ENCODE measurements at places on chromosomes 6 and 20.

DNA sequence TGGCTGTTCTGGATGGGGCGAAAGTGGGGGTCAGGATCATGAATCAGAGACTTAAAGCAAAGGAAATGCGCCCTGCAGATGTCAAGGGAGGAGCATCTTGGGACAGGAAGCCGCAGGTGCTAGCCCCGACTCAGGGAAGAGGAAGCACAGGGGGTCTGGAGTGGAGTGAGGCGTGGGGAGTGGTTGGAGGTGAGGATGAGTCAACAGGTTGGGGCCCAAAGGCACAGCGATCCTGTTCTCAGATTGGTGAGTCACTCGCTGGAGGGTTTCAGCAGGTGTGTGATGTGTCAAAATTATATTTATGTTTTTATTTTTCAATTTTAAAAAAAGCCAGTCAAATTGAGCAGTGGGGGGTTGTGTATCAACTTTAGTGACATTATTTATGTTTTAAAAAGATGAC, 19.0 kb downstream of the PACSIN1 start:
- H3K27me3 ChIP-seq = no peaks in the 10 kb centered on the region
- H3K36me3 ChIP-seq = no peaks in the 10 kb centered on the region
- H3K4me1 ChIP-seq = no peaks in the 10 kb centered on the region
- no peak overlapping the region for H3K4me3 ChIP-seq
- DNase-seq = no peak

DNA sequence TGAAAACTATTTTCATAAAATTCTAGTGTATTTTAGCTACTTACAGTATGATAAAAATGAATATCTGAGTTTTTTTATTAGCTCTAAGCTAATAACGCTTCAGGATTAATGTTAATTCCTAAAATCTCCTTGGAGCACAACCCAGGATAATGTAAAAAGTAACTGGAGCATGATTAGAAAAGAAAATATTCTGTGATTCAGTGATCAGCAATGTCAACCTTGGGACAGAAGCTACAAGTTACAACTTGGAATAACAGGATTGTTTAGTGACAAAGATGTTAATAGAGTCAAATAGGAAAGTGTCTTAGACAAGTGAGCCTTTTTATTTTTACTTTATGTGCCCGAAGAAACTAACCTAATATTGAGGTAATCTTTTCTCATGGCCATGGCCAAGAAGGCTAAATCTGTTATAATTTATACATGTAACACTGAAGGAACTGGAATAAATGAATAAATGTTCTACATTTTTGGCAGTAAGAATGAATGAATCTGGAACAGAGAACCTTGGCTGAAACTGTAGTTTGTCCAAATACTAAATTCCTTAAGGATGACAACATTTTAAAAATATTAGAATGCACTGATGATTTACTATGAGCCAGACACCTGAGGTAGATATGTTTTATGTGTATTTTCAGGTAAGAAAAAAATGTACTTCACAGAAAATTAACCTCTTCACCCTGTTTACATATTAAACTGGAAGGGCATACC, 994.0 kb downstream of the GRIK2 start:
- no peaks in the 10 kb centered on the region for H3K4me1 ChIP-seq
- H3K4me3 ChIP-seq = no peak overlapping the region
- H3K36me3 ChIP-seq = no peaks in the 10 kb centered on the region
- DNase-seq = no peak

GRCh38 chr20:38067717-38068365, 34.3 kb downstream of the RPRD1B start:
- H3K27ac ChIP-seq = no peak overlapping the region
- no peak overlapping the region for H3K4me3 ChIP-seq
- DNase-seq = no peak
- H3K36me3 ChIP-seq = peaks cover 14% of the 10 kb centered on the region

- H3K27me3 ChIP-seq = no peaks in the 10 kb centered on the region
- no peak overlapping the region for H3K27ac ChIP-seq
- H3K4me1 ChIP-seq = peaks cover 29% of the 10 kb centered on the region
- H3K4me3 ChIP-seq = no peak overlapping the region
- DNase-seq = peak; percentile 81
- H3K36me3 ChIP-seq = no peaks in the 10 kb centered on the region
These were observed 5.2 kb downstream of the SIRPA start for GRCh38 chr20:1900321-1900801.

GRCh38 chr6:97630604-97631003, 347.6 kb upstream of the MMS22L start:
- no peak overlapping the region for H3K4me3 ChIP-seq
- no peak for DNase-seq
- no peaks in the 10 kb centered on the region for H3K27me3 ChIP-seq
- H3K27ac ChIP-seq = no peak overlapping the region
- H3K4me1 ChIP-seq = no peaks in the 10 kb centered on the region

DNA sequence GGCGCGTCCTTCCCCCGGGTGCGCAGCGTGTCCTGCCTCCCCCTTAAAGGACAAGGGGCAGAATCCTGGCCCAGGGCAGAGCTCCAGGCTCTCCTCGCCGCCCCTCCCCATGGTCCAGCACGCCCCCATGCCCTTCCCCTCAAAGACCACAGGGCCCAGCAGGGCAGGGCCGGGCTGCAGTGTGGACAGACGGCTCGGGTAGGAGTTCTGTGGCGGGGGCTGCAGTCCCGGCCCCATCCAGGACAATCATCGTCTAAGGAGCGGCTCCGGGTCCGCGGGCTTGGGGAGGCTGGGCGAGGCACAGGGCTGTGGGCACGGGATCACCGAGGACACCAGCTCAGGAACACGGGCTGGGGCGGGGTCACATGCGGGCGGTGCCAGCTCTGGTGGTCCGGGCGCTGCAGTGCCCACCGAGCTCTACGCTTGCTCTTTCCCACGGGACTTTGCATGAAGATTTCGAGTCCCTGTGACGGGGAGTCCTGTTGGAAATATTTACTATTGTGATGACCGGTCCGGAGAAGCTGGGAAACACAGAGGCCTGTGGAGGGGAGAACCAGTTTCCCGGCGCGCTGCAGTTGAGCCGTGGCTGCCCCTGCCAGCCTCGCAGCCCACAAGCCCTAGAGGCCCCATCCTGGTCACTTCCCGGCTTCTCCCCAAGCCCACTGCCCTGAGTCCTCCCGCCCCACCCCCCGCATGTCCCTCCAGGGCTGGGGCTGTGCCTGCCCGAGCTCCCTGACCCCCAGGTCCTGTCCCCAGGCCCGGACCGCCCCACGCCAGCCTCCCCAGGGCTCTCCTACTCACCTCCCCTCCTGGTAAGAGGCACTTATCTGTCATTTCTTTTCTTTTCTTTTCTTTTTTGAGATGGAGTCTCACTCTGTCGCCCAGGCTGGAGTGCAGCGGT, 20.6 kb downstream of the SLC17A9 start:
- peak overlapping the region; percentile 43 for H3K4me3 ChIP-seq
- H3K27ac ChIP-seq = no peak overlapping the region
- DNase-seq = no peak
- peaks cover 7% of the 10 kb centered on the region for H3K4me1 ChIP-seq
- no peaks in the 10 kb centered on the region for H3K36me3 ChIP-seq
- no peaks in the 10 kb centered on the region for H3K27me3 ChIP-seq

GRCh38 chr6:112087916-112088315, 525 bp downstream of the FAM229B start:
- H3K27me3 ChIP-seq = no peaks in the 10 kb centered on the region
- no peaks in the 10 kb centered on the region for H3K36me3 ChIP-seq
- H3K4me1 ChIP-seq = peaks cover 3% of the 10 kb centered on the region

DNA sequence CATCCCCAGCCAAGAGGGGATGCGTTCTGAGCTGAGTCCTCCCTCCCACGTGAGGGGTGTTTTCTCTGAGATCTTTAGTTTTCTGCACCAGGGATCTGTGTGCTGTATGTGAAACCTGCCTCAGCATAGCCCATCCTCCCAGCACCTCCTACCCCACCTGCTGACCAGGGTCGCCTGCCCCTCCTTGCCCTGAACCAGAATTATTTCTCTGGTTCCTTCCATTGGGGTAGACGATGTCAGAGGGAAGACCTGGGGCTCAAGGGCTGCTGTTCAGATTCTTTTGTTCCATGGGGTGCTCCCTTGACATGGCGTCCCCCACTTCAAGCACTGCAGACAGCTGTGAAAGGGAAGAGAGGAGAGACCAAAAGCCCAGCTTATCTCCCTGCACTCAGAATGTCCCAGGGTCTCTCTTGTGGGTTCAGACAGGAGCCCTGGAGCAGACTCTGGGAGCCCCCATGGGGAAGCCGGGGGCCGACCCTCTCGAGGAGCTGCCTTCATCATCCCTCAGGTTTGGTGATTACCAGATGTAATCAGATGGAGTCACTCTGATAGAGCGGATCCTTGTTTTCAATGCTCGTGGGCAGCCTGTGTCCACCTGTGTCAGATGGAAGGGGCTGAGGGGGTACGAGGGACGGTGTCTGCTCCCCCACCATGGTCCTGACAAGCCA, 74.3 kb downstream of the ERMARD start:
- no peaks in the 10 kb centered on the region for H3K36me3 ChIP-seq
- no peaks in the 10 kb centered on the region for H3K27me3 ChIP-seq
- H3K27ac ChIP-seq = no peak overlapping the region
- no peak overlapping the region for H3K4me3 ChIP-seq
- H3K4me1 ChIP-seq = peaks cover 12% of the 10 kb centered on the region

- no peaks in the 10 kb centered on the region for H3K36me3 ChIP-seq
These were observed 257.7 kb downstream of the FARS2 start for GRCh38 chr6:5518936-5519491.

DNA sequence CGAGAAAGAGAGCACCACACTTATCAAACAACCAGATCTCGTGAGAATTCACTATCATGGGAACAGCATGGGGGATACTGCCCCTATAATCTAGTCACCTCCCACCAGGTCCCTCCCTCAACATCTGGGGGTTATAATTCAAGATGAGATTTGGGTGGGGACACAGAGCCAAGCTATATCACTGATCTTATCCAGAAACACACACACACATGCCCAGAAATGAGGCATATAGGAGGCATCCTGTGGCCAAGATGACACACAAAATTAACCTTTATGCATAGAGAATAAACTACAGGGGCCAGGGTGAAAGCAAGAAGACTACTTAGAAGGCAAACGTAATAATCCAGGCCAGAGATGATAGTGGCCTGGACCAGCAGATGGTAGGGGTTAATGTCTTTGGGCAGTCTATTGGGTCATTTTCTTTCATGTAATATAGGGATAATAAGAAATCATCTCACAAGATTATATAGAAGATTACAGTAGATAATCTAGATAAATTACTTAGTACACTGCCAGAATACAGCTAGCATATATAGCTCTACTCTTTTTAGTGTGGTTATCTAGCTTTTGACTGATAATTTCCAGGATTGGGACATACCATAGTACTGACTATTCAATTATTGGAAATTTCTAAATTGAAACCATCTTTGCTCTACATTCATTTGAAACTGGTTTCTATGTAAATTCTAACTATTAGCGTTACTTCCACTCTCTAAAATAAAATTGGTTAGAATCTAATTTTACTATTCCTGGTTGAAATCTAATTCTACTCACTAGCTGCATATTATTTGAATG, 20.0 kb downstream of the RNF144B start:
- H3K4me1 ChIP-seq = no peaks in the 10 kb centered on the region
- no peak overlapping the region for H3K27ac ChIP-seq
- no peak overlapping the region for H3K4me3 ChIP-seq
- no peaks in the 10 kb centered on the region for H3K36me3 ChIP-seq

- no peaks in the 10 kb centered on the region for H3K36me3 ChIP-seq
- H3K27me3 ChIP-seq = no peaks in the 10 kb centered on the region
- H3K27ac ChIP-seq = no peak overlapping the region
- H3K4me3 ChIP-seq = no peak overlapping the region
- H3K4me1 ChIP-seq = no peaks in the 10 kb centered on the region
- DNase-seq = no peak
These were observed 23.8 kb upstream of the POLR1H start for GRCh38 chr6:30037182-30037788.

DNA sequence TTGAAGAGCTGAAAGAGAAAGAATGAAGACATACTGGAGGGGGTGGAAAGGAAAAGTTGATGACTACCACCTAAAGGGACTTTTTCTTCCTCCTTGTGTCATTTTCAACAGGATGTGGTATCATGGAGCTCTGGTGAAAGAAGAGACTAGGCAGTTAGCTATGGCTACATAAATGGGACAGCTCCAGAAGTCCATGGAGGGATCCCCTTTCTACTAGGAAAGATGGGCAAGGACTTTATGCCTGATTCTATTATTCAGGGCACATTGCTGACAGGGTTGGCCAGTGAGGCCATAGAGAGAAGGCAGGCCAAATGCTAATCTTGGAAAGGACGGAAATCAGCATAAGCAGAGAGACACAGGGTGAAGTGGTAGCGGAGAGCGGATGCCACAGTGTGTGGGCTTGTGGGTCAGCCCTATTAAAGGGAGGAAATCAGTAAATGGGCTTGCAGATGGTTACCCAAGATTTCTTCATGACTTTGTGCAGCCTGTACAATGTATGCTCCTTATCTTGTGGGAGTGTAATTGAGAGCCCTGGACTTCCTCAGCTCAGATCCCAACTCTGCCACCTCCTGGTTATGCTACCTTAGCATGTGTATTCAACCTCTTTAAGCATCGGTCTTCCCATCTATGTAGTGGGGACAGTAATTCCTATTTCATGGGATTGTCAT, 77.4 kb upstream of the TMEM170B start:
- H3K27me3 ChIP-seq = no peaks in the 10 kb centered on the region
- no peak overlapping the region for H3K27ac ChIP-seq
- 0 out of 2 replicates have a peak, but pooled peaks cover 7% of the 10 kb centered on the region for H3K4me1 ChIP-seq
- H3K4me3 ChIP-seq = no peak overlapping the region
- DNase-seq = peak; percentile 4

DNA sequence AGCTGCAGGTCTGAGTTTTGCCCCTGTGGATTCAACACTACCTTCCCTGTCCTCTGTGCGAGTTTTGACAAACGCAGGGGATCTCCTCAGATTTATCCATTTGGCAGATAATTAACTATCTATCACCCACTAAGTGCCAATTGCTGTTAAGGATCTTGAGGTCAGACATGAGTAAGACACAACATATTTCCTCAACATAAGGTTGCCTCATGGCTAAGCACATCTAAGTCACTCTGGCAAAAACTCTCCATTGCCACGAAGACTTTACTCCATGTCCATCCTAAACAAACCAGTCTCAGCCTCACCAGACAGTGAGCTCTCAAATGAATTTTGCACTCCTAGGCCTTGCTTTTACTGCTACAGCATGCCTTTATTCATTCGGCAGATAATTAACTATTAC, 408.4 kb downstream of the MAFB start:
- DNase-seq = no peak
- H3K4me3 ChIP-seq = no peak overlapping the region
- no peak overlapping the region for H3K27ac ChIP-seq
- H3K27me3 ChIP-seq = no peaks in the 10 kb centered on the region

- H3K27ac ChIP-seq = no peak overlapping the region
- H3K4me1 ChIP-seq = no peaks in the 10 kb centered on the region
- H3K27me3 ChIP-seq = no peaks in the 10 kb centered on the region
- no peak overlapping the region for H3K4me3 ChIP-seq
These were observed 15.0 kb downstream of the TBXT start for GRCh38 chr6:166152660-166153059.
